ENCODE measurements at places on chromosomes 5 and 9. TPM values are rescaled to one million over a fixed set of nuclear protein-coding genes. Genes with fewer than 3 reads are reported as not detected.

The RFX3 gene
- total RNA-seq, result 28.7 TPM

The C5orf15 gene
- total RNA-seq, result 51.3 TPM

The ANKRD31 gene
- total RNA-seq, result 0.36 TPM

The PHYHD1 gene
- total RNA-seq, result 1.4 TPM

The GPX8 gene
- total RNA-seq, result 10.2 TPM

Data from motor neuron (in vitro differentiated cells).